ENCODE measurements at places on chromosomes 6 and 20.

GRCh38 chr6:150723857-150724256, 124.2 kb downstream of the PLEKHG1 start:
- H3K27me3 ChIP-seq = no peaks in the 10 kb centered on the region
- H3K27ac ChIP-seq = no peak overlapping the region
- DNase-seq = no peak
- H3K36me3 ChIP-seq = no peaks in the 10 kb centered on the region

DNA sequence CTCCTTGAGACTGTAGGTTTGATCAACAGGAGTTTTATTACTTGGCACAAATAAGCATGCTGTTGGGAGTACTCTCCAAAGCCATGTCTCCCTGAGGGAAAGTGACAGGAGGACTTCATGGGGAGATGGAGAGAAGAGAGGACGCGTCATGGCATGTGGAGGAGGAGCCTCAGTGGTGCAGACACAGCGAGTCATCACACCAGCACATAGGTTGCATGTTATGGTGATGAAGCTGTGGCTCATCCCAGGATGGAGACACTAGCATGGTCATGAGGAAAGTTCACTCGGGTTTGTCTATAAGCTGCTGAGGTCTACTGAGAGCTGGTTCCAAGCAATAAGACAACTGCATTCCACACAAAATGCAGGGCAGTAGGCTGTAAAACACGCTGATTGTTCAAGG, 13.2 kb upstream of the SSTR4 start:
- no peak for DNase-seq
- no peaks in the 10 kb centered on the region for H3K36me3 ChIP-seq
- no peaks in the 10 kb centered on the region for H3K4me1 ChIP-seq
- no peak overlapping the region for H3K4me3 ChIP-seq
- no peaks in the 10 kb centered on the region for H3K27me3 ChIP-seq

DNA sequence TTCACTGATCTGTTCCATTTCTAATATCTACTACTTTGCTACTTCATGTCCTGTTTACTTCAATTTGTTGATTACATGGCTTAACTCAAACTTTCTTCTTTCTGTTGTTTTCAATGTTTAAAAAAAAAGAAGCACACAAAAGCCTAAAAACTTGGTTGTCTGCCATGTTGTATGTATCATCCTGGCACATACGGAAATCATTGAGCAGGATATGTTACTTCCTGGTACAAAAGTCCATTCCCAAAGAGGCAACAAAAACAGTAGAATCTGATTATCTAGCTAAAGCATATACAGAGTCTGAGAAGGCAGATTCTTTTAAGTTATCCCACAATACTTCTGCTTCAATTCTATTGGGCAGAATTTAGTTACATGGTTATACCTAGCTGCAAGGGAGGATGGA, 14.5 kb upstream of the COL12A1 start:
- H3K27ac ChIP-seq = no peak overlapping the region
- H3K27me3 ChIP-seq = no peaks in the 10 kb centered on the region
- DNase-seq = no peak

- H3K4me3 ChIP-seq = no peak overlapping the region
- H3K4me1 ChIP-seq = no peaks in the 10 kb centered on the region
- no peak for DNase-seq
- peaks cover 8% of the 10 kb centered on the region for H3K36me3 ChIP-seq
- H3K27me3 ChIP-seq = no peaks in the 10 kb centered on the region
These were observed 46.4 kb upstream of the CDKAL1 start for GRCh38 chr6:20487669-20488375.

GRCh38 chr6:153130515-153131036, 506 bp downstream of the RGS17 start:
- H3K4me1 ChIP-seq = peaks cover 19% of the 10 kb centered on the region
- H3K4me3 ChIP-seq = peak overlapping the region; percentile 60
- no peak for DNase-seq
- no peaks in the 10 kb centered on the region for H3K36me3 ChIP-seq
- peaks cover 60% of the 10 kb centered on the region for H3K27me3 ChIP-seq

- H3K27ac ChIP-seq = no peak overlapping the region
- no peak for DNase-seq
- H3K4me1 ChIP-seq = no peaks in the 10 kb centered on the region
- H3K27me3 ChIP-seq = no peaks in the 10 kb centered on the region
- no peak overlapping the region for H3K4me3 ChIP-seq
These were observed 301.3 kb downstream of the TFAP2B start for GRCh38 chr6:51120016-51120415.

GRCh38 chr6:128606611-128607010, 86.2 kb upstream of the PTPRK start:
- H3K36me3 ChIP-seq = no peaks in the 10 kb centered on the region
- DNase-seq = no peak
- no peak overlapping the region for H3K4me3 ChIP-seq
- no peak overlapping the region for H3K27ac ChIP-seq
- no peaks in the 10 kb centered on the region for H3K27me3 ChIP-seq

- H3K4me1 ChIP-seq = peaks cover 23% of the 10 kb centered on the region
- no peaks in the 10 kb centered on the region for H3K27me3 ChIP-seq
- peak overlapping the region; percentile 49 for H3K27ac ChIP-seq
- no peak overlapping the region for H3K4me3 ChIP-seq
- no peaks in the 10 kb centered on the region for H3K36me3 ChIP-seq
- peak; percentile 23 for DNase-seq
These were observed 335.4 kb downstream of the COL12A1 start for GRCh38 chr6:74870403-74870802.

GRCh38 chr20:35156978-35157377, 9.8 kb upstream of the EDEM2 start:
- DNase-seq = no peak
- no peaks in the 10 kb centered on the region for H3K4me1 ChIP-seq
- no peak overlapping the region for H3K4me3 ChIP-seq
- H3K27me3 ChIP-seq = no peaks in the 10 kb centered on the region
- no peak overlapping the region for H3K27ac ChIP-seq

DNA sequence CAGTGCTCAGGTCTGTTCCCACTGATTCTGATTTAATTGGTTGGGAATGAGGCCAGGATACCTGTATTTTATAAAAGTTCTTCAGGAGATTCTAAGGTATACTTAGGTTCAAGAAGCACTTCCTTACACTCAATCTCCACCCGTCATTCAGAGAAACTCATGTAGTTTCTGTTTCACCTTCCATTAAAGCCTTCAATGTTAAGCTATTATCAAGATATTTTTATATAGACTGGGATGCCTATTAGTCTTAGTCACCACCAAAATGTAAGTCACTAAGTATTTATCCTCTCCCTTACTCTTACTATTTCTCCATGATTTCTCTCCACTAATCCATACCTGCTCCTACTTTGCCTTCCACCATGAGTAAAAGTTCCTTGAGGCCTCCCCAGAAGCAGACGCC, 38.1 kb upstream of the GCLC start:
- no peak overlapping the region for H3K4me3 ChIP-seq
- H3K27me3 ChIP-seq = no peaks in the 10 kb centered on the region
- DNase-seq = no peak
- no peak overlapping the region for H3K27ac ChIP-seq

- H3K27me3 ChIP-seq = no peaks in the 10 kb centered on the region
- H3K4me1 ChIP-seq = peaks cover 4% of the 10 kb centered on the region
- DNase-seq = no peak
- H3K36me3 ChIP-seq = no peaks in the 10 kb centered on the region
- no peak overlapping the region for H3K4me3 ChIP-seq
These were observed 80.7 kb downstream of the UST start for GRCh38 chr6:148827416-148828045.

- peak overlapping the region; percentile 50 for H3K4me3 ChIP-seq
- peaks cover 55% of the 10 kb centered on the region for H3K4me1 ChIP-seq
- H3K27me3 ChIP-seq = peaks cover 92% of the 10 kb centered on the region
- no peaks in the 10 kb centered on the region for H3K36me3 ChIP-seq
- H3K27ac ChIP-seq = no peak overlapping the region
These were observed 4.1 kb upstream of the DLL1 start for GRCh38 chr6:170294813-170295509.

DNA sequence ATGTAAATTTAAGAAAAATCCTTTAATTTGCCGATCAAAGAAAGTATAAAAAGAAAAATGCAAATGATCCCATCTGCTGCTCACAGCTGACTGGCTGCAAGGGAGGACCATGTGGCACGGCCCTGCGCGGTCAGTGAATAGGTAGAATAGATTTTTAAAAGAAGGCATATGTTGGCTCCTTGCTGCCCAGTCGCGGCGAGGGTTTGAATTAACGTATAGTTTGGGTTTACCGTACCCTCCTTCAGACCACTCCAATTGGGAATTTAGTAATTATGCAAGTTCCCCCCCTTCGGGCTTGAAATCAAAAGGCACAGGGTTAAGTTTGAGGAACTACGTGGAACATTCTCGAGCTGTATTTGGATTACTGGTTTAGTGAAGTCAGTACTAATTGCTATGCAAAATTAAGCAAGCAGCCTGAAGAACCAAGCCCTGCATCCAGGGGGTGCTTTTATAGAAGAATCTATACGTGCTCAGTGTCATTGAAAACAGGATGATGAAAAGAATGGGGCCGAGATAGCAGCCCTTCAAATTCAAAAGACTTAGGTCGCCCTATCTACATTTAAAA, 1.1 kb upstream of the BEND3 start:
- peak; percentile 63 for DNase-seq
- H3K27ac ChIP-seq = peak overlapping the region; percentile 88
- no peak overlapping the region for H3K4me3 ChIP-seq
- peaks cover 12% of the 10 kb centered on the region for H3K4me1 ChIP-seq
- H3K27me3 ChIP-seq = peaks cover 18% of the 10 kb centered on the region

DNA sequence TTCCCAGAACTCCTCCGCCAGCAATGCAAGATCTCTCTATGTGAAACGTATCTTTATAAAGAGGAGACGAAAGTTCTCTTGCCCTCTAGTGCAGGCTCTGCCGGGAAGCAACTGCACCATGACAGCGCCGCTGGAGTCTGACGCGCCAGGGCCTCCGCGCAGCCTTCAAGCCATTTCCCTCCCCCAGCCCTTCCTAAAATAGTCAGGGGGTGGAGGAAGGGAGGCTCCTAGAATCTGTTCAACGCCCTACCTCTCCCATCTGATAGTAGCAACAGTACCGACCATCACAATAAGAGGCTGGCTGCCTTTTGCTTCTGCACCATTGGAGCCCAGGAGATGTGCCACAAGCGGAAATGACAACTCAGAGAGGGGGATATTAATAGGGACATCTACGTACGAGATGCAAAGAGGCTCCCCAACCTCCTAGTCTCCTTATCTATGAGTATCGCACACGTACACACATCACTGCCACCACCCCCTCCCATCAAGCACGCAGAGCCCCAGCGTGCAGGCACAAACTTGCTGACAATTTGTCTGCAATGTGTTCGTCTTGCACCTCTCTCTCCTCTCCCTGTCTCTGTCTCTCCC, 1.0 kb downstream of the SYNE1 start:
- peak overlapping the region; percentile 34 for H3K4me3 ChIP-seq
- no peaks in the 10 kb centered on the region for H3K36me3 ChIP-seq
- H3K4me1 ChIP-seq = no peaks in the 10 kb centered on the region
- H3K27ac ChIP-seq = peak overlapping the region; percentile 41
- H3K27me3 ChIP-seq = peaks cover 32% of the 10 kb centered on the region

- no peak for DNase-seq
- no peaks in the 10 kb centered on the region for H3K4me1 ChIP-seq
- no peak overlapping the region for H3K4me3 ChIP-seq
These were observed 218.8 kb upstream of the MMS22L start for GRCh38 chr6:97501853-97502252.

DNA sequence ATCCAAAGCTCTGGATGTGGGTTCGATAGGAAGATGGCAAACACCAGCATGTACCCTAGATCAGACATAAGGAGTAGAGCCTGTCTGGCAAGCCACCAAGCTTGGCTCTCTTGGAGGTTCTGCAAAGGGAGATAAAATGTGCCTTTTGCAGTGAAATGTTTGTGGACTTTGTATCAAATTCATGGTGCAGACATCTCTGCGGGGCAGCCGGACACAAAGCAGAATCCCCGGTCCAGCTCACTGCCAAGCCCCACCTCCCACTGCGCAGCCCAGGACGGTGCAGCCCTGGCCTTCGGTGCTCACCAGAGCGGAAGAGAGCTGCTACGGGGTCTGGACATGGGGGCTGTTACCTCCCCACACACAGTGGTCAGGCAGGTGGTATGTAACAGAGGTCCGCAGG, 333.6 kb upstream of the JARID2 start:
- no peaks in the 10 kb centered on the region for H3K27me3 ChIP-seq
- no peak for DNase-seq
- peaks cover 10% of the 10 kb centered on the region for H3K4me1 ChIP-seq
- no peak overlapping the region for H3K27ac ChIP-seq
- H3K36me3 ChIP-seq = no peaks in the 10 kb centered on the region
- no peak overlapping the region for H3K4me3 ChIP-seq

DNA sequence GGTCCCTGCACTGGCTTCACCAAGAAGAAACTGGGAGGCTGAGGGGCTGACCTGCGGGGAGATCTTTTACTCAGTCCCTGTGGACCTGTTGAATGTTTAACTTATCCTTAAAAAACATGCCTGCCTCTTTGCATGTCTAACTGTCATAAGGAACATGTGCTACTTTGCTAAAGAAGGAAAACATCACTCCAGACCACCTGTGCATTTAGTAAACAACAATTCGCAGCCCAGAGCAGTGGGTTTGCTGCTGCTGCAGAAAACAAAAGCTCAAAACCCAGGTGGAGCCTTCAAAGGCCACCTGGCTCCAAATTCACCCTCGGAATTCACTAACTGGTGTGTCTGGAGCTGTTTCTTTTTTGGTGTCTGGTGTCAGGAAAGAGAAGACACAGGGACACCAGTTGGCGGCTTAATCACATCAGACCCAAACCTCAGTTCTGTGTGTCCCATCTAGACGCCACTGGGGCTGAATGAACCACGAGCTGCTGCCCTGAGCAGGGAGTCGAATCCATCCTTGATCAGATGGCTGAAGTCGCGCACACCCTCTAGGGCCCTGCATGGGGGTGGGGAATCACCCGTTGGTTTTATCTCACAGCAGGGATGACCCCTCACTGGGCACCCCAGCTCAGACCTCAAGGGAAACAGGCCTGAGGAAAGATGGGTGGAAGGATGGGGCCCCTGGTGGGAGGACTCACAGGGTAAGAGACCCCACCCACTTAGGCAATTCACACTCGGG, 344.3 kb downstream of the PREX1 start:
- H3K4me1 ChIP-seq = no peaks in the 10 kb centered on the region
- no peak overlapping the region for H3K4me3 ChIP-seq
- no peak for DNase-seq
- no peak overlapping the region for H3K27ac ChIP-seq
- H3K27me3 ChIP-seq = peaks cover 29% of the 10 kb centered on the region
- H3K36me3 ChIP-seq = no peaks in the 10 kb centered on the region
